ENCODE measurements at places on chromosomes 12 and 14.

DNA sequence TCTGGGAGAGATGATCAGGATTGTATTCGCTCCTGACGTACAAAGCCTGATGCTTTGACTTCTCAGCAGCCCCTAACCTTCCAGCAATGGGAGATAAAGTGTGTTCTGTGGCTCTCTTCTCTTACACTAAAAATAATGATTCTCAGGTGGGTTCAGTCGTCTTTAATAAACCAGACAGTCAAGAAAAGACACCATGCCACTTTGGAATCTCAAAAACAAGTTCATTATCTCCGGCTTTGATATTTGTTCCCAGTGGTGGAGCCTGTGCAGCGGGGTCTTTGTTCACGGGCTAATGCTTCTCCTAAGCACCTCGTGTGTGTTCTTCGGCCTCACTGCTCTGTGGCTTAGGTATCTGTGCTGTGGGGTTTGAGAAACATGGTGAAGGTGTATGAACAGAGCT, 1.6 kb downstream of the ACVR1B start:
- DNase-seq = peak; percentile 51

- DNase-seq = peak; percentile 45
These were observed 184.8 kb upstream of the PDE3A start for GRCh38 chr12:20183563-20183962.

DNA sequence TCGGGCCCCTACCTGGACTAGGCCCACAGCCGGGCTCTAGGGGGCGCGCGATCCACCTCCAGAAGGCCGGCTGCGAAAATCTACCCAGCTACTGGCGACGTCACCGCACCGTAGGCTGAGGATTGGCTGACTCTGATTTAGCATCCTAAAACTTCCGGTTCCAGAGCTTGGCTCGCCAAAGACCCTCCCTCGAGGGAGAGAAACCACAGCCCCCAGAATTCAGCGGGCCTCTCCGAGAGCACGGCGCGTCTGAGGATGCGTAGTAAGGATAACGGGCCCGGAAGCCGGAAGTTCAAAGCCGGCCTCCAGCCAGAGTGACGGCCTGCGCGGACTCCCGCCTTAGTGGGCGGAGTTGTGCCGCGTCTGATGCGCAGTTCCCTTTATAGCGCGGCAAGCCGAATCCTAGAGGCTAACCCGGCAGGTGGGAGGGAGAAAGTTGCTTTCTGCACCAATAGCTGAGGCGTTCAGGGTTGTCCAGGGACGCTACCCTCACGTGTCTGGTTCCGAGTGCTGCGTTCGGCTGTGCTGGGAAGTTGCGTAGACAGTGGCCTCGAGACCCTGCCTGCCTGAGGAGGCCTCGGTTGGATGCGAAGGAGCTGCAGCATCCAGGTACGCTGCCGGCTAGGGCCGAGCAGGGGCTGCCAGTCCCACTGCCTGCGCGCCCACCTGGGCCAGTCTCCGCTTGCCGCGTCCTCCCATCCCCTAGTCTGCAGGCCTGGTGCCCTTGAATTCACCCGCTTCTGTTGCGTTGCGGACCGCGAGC, at the start of gene COX14:
TSS of gene COX14 (plus strand) at position 544 of the 763 bp plus-strand sequence. CDS start 7,808 bp downstream, outside the sequence.
- peak; percentile 100 for DNase-seq

GRCh38 chr14:34078117-34078743, 127.4 kb upstream of the EGLN3 start:
- no peak for DNase-seq

- DNase-seq = no peak
These were observed 184.3 kb upstream of the RTL1 start for GRCh38 chr14:101087614-101088394.

DNA sequence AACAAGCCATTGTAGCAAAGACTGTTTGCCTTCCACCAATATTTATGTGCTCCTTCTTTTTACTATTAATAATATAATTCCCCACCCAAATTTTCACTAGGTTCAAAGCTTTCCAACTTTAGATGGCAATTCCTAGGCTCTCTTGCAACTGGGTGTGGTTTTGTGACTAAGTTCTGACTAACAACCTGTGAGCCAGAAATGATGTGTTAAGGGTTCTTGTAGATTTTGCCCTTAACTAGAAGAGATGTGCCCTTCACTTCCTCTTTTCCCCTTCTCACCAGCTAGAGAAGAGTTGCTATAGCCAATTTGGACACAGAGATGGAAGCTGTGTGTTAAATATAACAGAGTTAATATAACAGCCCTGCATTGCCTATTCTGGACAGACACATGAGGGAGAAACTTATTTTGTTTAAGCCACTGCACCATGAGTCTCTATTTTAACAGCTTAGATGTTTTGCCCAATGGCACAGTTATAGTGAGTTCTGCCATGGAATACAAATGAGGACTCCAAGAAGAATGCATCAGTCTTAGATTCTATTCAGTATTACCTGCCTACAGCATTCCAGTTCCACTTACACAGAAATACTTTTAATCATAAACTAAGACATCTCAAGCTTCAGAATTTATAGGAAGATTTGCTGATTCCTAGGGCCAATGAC, 216.2 kb downstream of the DUSP6 start:
- DNase-seq = no peak

- no peak for DNase-seq
These were observed 65.8 kb downstream of the DUSP6 start for GRCh38 chr12:89286501-89286900.

DNA sequence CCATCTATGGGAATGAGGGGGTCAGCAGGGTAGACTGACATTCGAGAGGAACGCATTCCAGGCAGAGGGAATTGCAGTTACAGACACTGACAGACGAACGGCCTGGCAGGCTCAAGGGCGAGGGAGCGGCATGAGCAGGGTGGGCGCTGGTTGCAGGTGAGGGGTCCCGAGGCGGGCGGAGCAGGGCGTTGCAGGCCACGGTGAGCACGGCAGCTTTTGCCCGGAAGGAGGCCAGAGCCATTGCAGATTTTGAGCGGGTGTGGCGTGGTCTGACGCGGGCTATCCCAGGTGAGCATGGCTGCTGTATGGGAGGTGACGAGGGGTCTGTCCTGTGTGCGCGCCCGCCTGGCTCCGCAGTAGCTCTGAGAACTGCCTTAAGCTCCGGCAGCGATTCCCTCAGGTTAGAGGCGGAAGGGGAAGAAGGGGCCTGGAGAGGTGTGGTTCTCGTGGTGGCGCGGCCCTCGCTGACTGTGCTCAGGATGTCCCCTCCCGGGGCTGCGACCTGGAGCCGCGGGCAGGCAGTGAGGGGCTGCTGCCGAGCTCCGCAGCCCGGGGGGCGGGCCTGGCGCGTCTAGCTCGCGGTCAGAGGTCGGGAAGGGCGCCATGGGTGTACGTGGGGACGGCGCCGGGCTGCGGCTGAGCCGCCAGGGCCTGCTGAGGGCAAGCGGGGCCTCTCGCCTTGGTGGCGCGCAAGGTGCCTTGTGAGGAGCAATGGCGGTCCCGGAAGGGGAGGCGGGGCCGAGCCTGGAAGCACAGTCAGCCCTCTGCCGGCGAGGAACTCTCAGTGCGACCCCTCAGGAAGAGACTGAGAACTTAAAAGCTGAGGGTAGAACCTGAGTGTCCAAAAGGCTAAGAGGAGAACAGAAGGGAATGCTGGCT, 177.1 kb downstream of the CACNA1C start:
- DNase-seq = no peak

DNA sequence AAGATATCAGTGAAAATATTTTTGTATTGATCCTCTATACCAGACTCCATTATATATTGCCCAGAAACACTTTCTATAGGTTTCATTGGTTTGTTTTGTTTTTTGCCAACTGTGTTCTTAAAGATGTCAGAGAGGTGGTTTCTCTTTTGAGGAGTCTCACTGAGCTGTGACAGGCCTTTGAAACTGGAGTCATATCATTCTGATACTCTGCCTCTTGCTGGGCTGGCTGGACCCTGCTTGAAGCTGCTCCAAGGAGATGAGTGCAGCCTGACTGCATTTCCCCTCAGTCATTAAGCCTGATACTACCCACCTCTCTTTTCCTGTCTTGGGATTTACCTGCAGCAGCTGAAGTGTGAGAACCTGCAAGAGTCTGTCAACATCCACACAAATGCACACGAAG, 16.4 kb upstream of the TAS2R30 start:
- DNase-seq = no peak
